Suppressor macrophage treated with lipopolysaccharide for 4 hours (primary cell): ENCODE measurements at places on chromosomes 1 and 21.
A peak's percentile ranks its signal among the peaks of the same experiment; 100 is the strongest.

DNA sequence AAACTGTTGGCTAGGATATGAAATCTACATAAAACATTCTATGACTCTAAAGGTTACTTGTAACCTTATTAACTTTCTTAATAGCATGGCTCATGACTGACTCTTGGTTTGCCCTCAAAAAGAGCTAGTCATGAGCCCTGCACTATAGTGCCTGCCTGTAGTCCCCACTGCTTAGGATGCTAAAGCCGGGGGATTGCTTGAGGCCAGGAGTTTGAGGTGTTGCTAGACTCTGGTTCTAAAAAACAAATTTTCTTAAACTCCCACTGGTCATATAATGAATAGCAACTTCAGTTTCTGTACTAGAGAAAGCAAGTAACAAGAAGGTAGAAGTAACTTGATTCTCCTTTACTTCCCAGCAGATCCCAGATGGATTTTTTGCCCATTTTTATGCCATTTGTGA, 15.8 kb upstream of the NEXN start:
- no peak for DNase-seq

DNA sequence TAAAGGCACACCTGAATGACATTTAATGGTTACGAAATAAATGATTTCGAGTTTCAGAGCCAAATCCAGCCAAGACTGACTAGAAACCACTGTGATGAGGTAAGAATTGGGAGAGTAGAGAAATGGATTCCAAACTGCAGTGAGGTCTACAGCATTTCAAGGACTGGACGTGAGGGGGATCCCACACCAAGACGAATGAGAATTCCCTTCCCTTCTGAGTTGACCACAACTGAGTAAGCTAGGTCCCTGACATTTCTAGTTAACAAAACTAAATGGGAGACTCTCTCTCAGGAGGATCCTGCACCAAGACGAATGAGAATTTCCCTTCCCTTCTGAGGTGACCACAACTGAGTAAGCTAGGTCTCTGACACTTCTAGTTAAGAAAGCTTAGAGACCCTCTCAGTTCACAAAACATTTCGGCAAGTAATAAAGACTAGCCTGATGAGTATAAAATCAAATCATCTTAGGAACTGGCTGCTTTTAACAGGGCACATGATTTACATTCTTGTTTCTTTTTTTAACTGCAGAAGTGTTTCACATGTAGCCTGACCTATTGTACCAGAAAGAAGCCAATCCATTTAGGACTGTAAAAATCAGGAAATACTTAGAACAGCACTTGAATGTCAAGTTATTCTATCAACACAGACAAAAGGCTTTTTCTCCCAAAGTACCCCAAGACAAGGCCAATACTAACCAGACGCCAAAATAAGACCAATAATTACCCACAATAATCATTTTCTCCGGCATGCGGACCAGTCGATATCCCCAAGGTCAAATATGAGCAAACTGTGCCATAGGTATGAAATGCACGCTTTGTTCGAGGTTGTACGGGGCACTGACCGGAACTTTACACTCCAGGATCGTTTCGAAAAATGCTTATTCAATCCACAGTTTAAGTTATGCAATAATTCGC, 1.4 kb upstream of the SPATA1 start:
- DNase-seq = peak; percentile 78

DNA sequence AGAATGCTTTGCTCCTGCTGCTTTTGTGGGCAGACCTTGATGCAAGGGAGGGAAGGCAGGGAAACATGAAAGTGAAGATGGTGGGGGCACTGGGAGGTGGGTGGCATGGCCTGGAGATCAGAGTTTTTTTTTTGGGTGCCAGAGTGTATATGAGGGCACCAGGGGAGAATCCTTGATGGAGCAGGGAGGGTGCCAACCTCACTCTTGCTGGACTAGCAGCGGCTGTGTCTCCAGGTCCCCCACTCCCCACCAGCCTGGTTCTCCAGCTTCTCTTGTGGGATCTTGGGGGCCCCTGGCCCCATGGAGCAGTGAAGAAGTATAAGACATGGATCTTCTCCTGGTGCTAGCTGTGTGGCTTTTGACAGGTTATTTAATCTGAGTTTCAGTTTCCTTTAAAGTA, 13.5 kb upstream of the PRELP start:
- DNase-seq = no peak

DNA sequence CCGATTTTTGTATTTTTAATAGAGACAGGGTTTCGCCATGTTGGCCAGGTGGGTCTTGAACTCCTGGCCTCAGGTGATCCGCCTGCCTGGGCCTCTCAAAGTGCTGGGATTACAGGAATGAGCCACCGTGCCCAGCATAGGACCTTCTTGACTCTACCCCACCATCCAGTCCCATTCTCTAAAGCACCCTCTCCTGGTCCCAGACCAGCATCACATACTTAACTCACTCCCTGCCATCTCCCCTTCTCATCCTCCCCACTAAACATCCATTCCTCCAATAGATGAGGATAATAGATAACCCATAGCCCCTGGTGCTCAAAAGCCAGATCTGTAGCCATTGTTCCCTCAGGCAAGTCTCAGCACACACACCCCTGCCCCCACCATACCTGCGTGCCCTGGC, 2.1 kb downstream of the ENTREP3 start:
- no peak for DNase-seq

DNA sequence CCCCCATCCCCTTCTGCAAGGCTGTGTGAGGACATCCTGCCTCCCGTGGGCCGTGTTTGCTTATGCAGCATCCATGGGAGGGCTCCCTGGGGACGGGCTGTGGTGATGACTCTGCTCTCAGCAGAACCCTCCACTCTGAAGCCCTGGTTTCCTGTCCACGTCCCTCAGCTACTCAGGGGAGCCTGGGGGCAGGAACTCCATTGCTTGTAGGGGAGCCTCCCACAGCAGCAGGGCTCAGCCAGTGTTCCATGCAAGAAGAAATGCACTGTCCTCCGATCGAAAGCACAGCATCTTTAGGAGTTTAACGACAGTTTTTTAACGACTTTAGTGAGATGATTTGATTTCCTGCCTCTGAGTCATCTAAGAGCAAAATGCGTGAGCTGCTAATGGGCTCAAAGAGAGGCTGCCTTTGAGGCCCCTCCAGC, 8.3 kb upstream of the KCNAB2 start:
- DNase-seq = no peak

- DNase-seq = no peak
These were observed 89.7 kb downstream of the GREM2 start for GRCh38 chr1:240522122-240522822.

DNA sequence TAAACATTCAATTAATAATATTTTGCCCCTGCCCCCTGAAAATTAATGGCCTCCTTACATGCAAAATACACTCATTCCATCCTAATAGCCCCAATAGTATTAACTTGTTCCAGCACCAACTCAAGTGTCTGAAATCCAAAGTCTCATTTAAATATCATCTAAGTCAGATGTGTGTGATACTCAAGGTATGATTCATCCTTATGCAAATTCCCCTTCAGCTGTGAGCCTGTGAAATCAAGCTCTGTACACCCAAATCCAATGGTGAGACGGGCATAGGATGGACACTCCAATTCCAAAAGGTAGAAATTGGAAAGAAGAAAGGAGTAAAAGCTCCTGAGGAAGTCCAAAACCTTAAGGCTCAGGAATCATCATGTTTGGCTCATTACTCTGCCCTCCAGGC, 83.5 kb downstream of the HHAT start:
- DNase-seq = no peak

GRCh38 chr1:201988601-201989000, 6.2 kb downstream of the RNPEP start:
- DNase-seq = no peak

DNA sequence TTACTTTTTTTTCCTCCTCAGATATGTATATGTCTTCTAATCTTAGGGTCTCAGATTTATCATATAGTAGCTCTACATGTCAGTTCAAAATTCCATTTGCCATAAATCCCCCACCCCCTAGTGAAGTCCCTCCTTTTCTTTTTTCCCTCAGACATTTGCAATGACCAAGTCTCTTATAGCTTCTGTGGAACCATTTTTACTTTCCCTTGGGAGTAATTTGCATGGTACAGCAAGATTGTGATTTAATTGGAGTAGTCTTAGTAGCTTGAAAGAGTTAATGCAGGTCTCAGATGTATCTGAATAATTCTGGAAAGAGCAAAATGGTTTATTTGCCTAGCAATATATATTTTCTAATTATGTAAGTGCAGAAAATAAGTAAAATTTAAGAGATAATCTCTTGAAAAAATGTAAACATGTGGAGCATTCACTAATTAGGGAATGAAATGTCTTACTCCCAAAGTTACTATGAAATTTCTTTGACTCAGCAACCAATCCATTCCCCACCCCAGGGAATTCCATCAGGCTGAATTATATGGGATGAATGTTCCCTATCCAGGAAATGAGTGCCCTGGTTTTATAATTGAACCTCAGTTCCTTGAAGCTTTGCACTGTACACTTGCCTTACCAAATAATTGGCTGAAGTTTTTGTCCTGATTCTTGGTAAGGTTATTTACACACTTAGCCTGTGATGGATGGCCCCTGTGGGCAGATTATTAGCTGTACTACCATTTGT, 267.0 kb downstream of the DNM3 start:
- DNase-seq = no peak

DNA sequence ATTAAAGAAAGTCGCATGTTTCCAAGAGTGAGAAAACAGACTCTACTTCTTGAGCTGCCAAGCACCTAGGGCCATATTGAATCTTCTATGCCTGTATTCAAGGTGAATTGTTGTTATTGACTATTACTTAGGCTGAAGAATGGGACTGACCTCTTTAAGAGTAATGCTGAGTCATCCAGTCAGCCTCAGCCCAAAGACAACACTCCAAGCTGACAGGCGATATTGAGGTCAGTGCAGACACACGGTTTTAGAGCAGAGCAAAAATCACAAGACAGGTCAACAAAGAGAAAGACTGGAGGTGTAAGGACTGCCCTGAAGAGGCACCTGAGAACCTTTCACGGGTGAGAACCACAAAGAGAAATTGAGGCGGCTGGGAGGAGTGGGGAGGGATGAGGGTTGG, 146.9 kb downstream of the MIS18A start:
- DNase-seq = no peak

DNA sequence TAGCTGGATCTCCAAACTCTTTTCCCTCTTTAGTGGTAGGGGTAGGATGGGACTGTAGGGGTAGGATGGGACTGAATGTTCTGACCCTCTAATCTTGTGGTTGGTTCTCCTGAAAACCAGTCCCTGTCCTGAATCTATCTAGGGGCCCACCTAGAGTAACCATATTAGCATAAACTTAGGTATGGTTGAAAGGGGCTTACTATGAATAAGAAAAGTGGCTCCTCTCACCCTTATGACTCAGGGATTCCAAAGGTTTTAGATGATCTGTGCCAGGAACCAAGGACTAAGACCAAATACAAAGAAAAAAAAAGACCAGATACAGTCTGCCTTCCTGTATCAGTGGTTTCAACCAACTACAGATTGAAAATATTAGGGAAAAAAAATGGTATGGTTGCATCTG, 28.9 kb downstream of the RNF2 start:
- no peak for DNase-seq

- peak; percentile 6 for DNase-seq
These were observed 3.3 kb upstream of the FMO4 start for GRCh38 chr1:171310661-171311087.

DNA sequence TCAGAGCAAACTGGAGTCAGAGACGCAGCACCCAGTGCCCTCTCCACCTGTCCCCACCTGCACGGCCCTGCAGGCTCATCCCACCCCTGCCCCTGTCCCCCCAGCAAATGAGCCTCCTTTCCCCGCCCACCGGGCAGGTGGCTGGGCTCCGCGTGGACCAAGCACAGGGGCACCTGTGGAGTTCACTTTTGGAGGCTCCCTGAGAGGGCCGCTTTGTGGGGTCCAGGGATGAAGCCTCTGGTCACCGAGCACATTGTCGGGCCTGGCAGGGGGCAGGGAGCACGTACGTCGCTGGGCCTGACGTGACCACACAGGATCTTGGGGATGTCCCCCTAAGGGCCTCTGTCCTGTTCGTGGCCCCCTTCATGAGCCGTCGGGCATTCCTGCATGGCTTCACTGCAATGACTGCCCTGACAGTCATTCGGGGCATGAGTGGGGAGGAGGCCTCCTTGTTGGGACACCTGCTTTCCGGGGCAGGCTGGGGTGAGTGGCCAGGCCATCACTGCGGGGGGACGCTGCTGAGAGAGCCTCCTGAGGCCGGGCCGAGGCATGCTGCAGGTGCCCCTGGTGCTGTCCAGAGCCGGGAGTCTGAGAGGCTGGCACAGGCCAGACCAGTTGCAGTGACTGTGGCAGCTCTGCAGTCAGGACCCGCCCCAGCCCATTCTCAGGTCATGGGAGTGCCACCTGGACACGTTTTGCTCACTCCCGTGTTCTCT, 19.7 kb downstream of the SLX9 start:
- DNase-seq = no peak

GRCh38 chr1:183655562-183656075, 2.5 kb upstream of the APOBEC4 start:
- peak; percentile 88 for DNase-seq
